ENCODE measurements at places on chromosomes 1 and 21.
A peak's percentile ranks its signal among the peaks of the same experiment; 100 is the strongest.

DNA sequence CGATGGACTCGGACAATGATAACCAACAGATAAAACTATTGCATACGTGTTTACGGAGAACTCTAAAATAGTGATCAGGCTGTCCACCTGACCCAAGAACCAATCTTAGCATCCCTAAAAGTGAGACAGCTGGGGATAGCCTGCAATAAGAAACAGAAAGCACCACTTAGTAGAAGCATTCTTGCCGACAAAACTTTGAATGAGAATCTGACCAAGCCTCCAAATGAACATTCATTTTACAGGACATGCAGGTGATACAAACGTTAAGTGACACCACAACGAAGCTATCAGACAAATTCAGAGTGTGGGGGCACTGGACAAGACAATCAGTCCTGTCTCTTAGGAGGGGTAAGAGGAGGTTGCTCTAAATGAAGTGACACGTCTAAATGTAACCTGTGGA, 1.2 kb downstream of the PSMG1 start:
- no peak for DNase-seq

DNA sequence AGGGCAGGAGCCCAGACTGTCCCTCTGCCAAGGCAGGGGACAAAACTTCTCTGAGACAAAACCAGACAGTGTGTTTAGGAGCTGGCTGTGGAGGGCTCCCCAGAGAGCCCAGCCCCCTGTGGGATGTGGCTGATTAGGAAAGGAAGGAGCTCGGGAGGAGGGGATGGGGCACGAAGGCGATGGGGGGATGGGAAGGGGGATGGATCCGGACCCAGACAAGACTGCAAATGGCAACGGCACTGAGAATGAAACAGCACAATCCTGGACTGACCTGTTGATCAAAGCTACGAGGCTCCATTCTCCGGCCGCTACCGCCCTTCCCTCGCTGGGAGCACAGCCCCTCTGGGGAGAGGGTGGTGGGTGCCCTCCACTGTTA, 33.1 kb downstream of the FOXO6 start:
- DNase-seq: no peak

GRCh38 chr21:14926186-14926585, 138.6 kb downstream of the NRIP1 start:
- DNase-seq: no peak

- DNase-seq: no peak
Measured at GRCh38 chr1:214341932-214342331, 61.0 kb downstream of the SMYD2 start.

DNA sequence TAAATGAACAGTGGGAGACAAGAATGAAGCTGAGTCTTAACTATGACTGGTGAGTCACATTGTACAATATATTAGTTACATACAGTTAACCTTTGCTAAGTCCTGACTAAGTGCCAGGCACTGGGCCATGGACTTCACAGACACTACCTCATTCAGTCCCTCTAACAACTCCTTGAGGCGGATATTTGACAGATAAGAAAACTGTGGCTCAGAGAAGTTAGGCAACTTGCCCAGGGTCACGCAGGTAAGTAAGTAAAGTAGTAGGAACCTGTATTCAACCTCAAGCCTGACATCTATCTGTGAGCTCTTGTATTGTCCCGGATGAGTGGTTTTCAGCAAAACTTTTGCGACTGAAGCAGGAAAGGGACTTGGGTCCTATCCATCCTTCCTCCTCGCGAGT, 62.1 kb downstream of the GNG12 start:
- no peak for DNase-seq

- DNase-seq: no peak
Measured at GRCh38 chr1:187622545-187622944, 793.8 kb downstream of the PLA2G4A start.

- no peak for DNase-seq
Measured at GRCh38 chr1:18972991-18973390, 16.5 kb upstream of the IFFO2 start.

GRCh38 chr1:61005614-61006580, 76.5 kb upstream of the NFIA start:
- DNase-seq: no peak

- no peak for DNase-seq
Measured at GRCh38 chr1:35857830-35858229, 25.2 kb upstream of the AGO1 start.

- no peak for DNase-seq
Measured at GRCh38 chr1:7366286-7366954, 404.7 kb upstream of the VAMP3 start.

DNA sequence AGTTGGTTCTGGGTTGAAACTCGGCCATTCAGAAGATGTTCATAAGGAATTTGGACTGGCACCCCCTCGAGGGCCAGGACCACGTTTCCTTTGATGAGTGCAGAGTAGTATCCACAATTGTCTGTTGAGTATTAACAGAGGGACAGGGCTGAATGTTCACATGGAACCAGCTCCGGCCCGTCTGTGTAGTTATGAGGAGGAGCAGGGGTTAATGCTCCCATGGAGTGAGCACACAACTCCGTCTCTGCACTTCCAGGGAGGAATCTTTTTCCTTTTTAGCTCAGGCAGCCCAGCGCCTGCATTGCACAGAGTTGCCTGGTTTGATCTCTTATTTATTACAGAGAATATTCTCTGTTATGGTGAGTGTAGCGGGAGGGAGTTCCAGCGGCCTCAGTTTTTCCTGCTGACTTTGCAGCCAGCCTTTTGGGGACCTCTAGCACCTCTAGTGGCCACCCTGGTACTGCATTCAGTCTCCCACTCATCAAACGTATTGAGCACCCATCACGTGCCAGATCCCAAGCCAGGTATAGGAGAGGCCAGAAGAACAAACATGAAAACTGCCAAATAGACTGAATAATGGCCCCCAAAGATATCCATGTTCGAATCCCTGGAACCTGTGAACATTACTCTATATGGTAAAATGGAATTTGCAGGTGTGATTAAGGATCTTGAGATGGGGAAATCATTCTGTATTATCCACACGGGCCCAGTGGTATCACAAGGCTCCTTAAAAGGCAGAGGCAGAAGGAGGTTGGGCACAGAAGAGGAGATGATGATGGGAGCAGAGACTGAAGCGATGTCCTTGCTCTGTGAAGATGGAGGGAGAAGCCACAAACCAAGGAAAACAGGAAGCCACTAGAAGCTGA, 167.7 kb upstream of the CSF3R start:
- DNase-seq: peak; percentile 19

DNA sequence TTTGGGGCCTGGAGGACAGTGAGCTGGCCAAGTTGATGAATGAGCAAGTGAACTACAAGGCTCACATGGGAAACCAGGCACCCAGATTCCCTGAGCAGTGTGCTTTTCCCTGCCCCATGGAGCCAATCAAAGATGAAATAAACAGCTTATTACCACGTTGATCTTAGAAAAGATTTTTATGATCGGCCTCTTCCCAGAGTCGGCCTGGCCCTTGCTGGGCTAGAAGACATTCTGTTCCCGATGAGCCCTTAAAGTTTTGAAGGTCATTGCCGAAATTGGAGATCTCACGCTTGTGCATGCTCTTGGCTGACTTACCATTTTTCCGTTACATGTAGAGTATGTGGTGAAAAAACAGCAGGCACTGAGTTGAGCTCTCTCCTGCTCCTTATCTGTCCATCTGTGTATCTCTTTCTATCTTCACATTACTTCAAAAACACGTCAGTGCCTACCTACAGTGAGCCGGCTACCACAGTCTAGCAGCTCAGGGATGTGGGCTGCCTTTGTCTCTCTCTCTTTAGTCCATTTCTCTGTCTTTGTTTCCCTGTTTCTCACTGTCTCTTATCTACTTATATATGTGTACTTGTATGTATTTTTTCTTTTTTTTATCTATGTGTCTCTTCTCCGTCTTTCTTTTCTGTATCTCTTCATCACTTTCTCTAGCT, 248.8 kb upstream of the USP24 start:
- no peak for DNase-seq

DNA sequence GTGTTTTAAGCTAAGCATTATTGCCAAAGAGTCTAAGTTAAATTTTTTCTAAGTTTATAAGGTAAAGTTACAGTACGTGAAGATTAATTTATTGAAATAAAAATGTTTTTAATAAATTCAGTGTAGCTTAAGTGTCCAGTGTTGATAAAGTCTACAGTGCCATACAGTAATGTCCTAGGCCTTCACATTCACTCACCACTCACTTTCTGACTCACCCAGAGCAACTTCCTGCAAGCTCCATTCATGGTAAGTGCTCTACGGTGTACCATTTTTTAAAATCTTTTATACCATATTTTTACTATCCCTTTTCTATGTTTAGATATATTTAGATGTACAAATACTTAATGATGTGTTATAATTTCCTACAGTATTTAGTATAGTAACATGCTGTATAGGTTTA, 173.2 kb downstream of the CACNA1E start:
- DNase-seq: no peak

GRCh38 chr1:75615613-75616435, 4.9 kb upstream of the SLC44A5 start:
- no peak for DNase-seq

DNA sequence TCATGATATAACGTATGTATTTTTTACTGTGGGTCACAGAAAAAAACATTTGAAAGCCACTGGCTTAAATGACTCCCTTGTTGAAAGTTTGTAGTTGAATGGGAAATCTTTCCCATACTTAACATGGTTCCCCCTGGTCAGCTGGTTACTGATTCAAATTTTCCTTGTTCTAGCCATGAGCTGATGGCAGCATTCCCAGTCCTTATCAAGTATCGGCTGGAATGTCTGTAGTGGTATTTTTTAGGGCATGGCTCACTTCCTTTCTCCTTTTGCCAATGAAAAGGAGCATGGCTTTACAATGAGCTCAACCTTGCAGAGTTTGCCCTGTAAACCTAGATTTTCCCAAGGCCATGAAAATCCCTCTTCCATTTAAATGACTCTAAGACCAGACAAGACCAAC, 55.7 kb downstream of the GIPC2 start:
- no peak for DNase-seq

Data from CD8-positive, alpha-beta memory T cell (primary cell).